ENCODE measurements at places on chromosomes 3 and 15.

- DNase-seq: peak; percentile 62
Observed at GRCh38 chr3:150970665-150971324, 1.7 kb downstream of the CLRN1 start.

GRCh38 chr3:79203144-79203519, 564.7 kb downstream of the ROBO1 start:
- DNase-seq: peak; percentile 39

GRCh38 chr3:127459891-127460290, 130.6 kb downstream of the TPRA1 start:
- no peak for DNase-seq

DNA sequence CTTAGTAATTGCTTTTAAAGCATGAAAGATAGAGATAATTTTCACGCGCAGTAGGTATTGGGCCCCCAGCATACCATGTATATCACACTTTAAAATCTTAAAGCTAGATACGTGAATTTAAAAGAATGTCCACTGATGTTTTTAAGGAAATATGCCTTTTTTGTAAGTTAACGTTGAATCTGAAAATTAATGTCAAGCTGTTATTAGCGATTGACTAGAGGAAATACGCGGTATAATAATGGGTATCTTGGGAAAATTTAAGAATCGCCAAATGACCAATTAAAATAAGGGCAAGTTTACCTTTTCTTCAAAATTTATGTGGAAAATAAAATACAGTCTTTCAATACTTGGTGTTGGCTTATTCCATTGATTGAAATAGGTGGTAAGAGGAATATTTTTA, 13.3 kb upstream of the CHD2 start:
- DNase-seq: no peak

DNA sequence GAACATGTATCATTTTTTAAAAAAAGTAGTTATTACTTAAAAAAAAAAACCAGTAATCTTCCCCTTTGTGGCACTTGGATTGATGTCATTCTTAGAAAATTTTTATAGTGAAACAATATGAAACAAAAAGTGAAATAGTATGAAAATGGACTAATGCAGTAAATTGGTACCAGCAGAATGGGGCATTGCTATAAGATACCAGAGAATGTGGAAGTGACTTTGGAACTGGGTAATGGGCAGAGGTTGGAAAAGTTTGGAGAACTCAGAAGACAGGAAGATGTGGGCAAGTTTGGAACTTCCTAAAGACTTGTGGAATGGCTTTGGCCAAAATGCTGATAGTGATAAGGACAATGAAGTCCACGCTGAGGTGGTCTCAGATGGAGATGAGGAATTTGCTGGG, 66.6 kb downstream of the TTC23 start:
- no peak for DNase-seq

- no peak for DNase-seq
Observed at GRCh38 chr3:34934660-34935059, 704.7 kb upstream of the ARPP21 start.

DNA sequence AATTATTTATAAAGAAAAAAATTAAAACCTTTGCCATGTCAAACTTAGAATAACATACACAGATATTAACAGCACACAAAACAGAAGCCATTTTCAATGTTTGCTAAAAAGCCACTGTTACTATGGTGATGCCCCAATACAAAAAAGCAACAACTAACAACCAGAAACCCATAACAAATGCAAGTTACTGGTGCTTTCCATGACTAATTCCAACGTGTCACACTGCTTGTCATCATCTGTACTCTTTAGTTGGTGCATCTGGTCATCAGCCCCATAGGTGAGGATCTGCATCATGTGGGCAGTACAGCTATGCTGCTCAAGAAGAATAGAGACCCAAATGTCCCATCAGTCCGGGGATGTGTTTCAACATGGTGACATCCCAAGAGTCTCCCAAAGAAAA, 52.8 kb downstream of the ATP8B4 start:
- peak; percentile 15 for DNase-seq

- no peak for DNase-seq
Observed at GRCh38 chr3:152356870-152357276, 88.1 kb downstream of the MBNL1 start.

GRCh38 chr15:68687136-68687735, 108.4 kb downstream of the CORO2B start:
- no peak for DNase-seq

DNA sequence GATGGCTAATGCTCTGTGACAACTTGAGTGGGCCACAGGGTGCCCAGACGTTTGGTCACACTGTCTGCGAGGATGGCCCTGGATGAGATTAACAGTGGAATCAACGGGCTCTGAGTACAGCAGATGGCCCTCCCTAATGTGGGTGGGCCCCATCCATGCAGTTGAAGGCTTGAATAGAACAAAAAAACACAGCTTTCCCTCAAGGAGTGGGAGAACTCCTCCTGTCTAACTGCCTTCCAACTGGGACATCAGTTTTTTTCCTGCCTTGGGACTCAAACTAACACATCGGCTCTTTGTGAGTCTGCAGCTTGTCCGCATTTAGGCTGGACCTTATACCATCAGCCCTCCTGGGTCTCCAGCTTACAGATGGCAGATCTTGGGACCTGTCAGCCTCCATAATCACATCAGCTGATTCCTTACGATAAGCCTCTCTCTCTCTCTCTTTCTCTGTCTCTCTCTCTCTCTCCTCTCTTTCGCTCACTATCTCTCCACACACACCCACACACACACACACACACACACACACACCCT, 20.8 kb downstream of the FAM174B start:
- no peak for DNase-seq

DNA sequence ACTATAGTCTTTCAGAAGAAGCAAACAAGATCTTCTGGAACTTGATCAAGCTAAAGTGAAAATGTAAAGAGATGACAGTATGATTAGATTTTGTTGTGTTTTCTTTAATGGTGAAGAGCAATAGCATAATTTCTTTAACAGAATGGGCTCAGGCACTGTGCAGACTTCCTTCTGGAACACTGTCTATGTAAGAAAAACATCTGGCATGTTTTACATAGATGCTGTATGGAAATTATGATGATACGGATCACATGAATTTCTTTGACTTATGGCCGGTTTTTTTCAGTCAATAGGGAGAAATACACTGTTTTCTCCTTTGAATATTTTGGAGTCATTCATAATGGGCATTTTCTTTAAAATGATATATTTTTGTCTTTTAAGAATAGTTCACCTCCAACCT, 42.6 kb downstream of the PHLDB2 start:
- no peak for DNase-seq

GRCh38 chr3:159733194-159733860, 255.3 kb upstream of the IL12A start:
- DNase-seq: peak; percentile 96

All from fibroblast of lung (primary cell).